Neural cell (in vitro differentiated cells): ENCODE measurements at places on chromosomes 5 and 9. TPM values are rescaled to one million over a fixed set of nuclear protein-coding genes. Genes with fewer than 3 reads are reported as not detected.

The ADAMTS2 gene
- polyA plus RNA-seq: 0.32 and 0.61 TPM in 2 replicates

The UBE2QL1 gene
- polyA plus RNA-seq: 12.9 and 13.8 TPM in 2 replicates

The BRD8 gene
- polyA plus RNA-seq: 96.1 and 118 TPM in 2 replicates

The SLC45A2 gene
- polyA plus RNA-seq: 1.2 and 6.2 TPM in 2 replicates

The PCDHA7 gene
- 2.9 and 3.3 TPM in 2 replicates for polyA plus RNA-seq
